ELF-1 (cell line): ENCODE measurements at places on chromosomes 16 and 17.

GRCh38 chr17:47703191-47703591, 9.2 kb downstream of the TBKBP1 start:
- DNase-seq, result no peak

DNA sequence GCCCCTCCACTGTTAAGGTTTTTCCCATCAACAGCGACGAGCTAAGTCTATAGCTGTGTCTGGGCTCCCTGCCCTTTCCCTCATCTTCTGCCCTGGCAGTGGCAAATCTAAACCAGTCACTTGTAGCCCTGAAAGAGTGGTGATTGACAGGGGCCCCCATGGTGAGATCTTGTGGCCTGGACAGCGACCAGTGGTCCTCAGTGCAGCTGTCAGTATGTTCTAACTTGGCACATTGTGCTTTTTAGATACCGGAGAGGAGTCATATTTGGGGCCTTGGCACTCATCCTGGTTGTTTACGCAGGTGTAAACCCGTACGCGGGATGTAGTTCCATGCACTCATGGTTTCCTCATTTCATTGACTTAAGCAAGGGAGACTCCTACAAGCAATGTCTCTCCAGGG, 57.5 kb upstream of the ARHGAP44 start:
- no peak for DNase-seq

- DNase-seq, result no peak
Measured at GRCh38 chr17:40675905-40676304, 10.9 kb upstream of the KRT222 start.

- DNase-seq, result no peak
Measured at GRCh38 chr16:57462978-57463362, 491 bp downstream of the POLR2C start.

DNA sequence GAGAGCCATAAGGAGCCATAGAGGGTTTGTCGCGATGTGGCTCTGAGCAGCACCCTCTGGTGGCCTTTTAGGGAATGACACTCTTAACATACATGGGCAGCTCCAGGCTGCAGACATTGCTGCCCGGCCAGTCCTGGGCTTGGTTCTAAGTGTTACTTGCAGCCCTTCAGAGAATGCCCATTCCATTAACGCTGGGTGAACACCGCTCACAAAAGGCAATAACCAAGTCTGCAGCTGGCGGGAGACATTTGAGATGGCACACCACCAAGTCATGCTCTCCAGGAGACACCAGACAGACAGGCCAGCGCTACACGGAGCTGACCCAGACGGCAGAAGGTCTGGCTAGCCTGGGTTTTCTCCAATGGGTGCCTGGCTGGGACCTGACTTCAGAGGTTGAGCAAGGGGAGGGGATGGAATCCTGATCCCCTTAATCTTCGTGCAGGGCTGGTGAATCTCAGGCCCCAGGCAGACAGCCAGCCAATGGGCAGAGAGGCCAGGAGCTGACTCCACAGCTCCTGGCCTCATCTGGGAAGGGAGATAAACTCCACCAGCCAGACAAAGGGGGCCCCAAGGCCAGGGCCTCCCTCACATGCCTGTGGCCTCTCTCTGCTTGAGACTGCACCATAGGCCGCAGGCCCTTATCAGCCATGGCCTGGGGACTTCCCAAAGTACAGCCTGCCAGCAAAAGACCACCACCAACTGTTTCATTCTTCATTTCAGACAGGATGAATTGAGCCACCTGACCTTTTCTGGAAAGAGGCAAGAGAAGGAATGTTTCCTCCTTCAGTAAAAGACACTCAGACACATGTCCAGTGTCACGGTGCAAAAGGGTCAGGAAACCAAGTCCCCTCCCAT, 58.8 kb downstream of the ZDHHC7 start:
- peak; percentile 95 for DNase-seq

DNA sequence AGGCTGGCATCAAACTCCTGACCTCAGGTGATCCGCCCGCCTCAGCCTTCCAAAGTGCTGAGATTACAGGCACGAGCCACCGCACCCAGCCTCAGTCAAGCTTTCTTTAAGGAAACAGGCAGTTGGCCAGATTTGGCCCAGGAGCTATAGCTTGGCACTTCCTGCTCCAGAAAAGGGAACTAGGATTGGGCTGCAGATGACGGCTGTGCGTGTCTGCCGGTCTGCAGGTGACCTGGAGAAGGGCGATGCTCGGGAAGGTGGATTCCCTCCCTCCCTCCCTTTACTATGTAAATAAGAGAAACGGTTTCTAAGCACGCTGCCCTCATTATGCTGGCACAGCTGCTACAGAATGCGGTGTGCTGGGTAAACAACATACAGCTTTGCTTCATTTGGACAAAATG, 215.9 kb downstream of the RPTOR start:
- DNase-seq, result no peak

DNA sequence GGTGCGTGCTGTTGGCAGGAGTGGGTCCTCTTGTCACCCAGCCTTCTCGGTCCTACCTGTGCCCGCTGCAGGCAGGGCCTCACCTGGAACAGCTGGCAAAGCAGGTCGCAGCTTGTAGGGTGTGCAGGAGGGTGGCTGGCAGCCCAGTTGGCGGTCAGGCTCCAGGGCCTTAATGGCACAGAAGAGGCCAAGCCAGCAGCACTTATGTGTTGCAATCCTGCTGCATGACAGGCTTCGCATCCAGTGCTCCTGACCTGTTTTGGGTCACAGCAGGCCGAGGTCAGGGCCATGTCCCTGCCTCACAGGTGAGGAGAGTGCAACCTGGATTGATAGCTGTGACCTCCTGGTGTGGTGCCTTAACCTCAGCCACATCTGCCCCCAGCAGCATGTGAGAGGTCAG, 31.9 kb downstream of the ZC3H18 start:
- no peak for DNase-seq

GRCh38 chr17:63402431-63403212, 43.5 kb downstream of the CYB561 start:
- DNase-seq, result no peak

GRCh38 chr17:8798846-8799569, at the start of gene MFSD6L:
Gene MFSD6L (minus strand): TSS chr17:8799365. CDS start chr17:8799120, 245 bp downstream.
- DNase-seq, result peak; percentile 85

- DNase-seq, result no peak
Measured at GRCh38 chr17:49676276-49676868, 1.5 kb downstream of the SPOP start.

DNA sequence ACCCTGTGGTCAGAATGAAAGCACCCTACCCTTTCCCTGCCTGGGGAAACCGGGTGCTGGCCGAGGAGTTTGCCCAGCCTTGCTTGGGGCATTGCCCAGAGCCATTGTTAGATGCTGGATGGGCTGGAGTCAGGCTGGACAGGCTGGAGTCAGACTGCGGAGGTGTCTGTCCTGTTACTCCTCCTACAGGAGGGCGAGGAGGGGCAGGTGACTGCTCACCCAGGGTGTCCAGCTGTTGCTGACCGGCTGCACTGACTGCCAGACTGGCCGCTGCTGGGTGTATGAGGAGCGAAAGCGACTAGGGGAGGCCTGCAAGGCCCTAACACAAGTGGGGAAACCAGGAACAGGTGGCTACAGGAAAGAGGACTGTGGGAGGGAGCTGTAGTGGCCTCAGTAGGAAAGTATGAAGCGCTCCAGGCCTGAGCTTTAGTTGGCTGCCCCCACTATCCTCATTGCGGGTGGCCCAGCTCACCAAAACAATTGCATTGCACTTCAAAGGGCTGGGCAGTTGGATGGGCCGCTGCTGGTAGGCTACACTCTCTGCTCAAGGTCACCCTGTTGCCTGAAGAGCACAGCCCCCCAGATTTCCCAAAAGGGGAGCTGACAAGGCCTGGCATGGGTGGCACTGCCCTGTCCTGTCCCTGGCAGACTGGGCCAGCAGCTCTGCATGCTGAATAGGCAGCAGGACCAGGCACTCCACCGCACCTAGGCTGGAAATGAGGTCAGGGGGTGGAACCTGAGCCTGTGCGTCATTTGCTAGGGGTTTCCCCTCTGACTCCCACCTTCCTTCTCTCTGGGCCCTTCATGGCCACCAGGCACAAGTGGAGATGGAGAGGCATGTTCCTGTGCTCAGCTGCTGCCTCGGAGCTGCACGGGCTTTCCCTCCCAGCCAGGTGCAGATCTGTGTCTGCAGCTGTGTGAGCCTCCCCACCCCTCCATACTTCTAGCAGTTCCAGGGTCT, 18.4 kb downstream of the LDHD start:
- no peak for DNase-seq

DNA sequence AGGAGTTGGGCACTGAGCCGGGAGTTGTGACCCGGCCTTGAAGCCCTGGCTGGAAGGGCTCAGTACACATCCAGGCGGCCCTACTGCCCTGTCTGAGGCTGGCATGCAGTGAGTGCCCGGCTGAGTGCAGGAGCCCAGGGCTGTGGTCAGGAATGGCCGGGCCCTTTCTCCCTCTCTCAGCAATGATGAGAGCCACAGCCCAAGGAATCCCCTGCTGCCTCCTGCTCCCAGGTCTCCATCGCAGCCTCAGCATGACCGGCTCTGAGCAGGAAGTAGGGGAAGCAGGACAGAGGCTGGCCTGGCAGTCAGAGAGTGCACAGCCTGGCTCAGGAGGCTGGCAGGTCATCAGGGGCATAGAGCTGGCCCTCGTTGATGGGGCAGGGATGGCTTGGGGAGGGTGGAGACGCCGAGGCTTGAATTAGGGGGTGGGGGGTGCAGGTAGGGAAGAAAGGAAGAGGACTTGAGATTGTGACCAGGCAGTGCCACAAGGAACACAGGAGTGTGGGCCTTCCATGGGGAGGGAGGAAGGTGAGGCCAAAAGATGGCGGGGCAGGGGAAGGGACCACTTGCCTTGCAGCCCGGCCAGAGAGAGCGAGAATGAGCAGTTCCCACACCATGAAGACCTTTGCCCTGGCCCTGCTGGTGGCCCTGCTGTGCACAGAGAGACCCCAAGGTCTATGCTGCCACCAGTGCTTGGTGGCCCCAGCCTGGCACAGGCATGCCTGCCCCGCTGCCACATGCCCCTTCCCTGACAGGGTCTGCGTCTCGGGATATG, 32.1 kb upstream of the KRT17 start:
- DNase-seq, result no peak

GRCh38 chr16:68309799-68310198, 947 bp downstream of the SLC7A6OS start:
- DNase-seq, result no peak

GRCh38 chr16:24253192-24253591, 2.9 kb upstream of the CACNG3 start:
- peak; percentile 82 for DNase-seq

GRCh38 chr16:88686062-88686438, 257 bp downstream of the SNAI3 start:
- DNase-seq, result no peak

- DNase-seq, result no peak
Measured at GRCh38 chr16:89332902-89333245, 115.4 kb downstream of the ZNF778 start.

DNA sequence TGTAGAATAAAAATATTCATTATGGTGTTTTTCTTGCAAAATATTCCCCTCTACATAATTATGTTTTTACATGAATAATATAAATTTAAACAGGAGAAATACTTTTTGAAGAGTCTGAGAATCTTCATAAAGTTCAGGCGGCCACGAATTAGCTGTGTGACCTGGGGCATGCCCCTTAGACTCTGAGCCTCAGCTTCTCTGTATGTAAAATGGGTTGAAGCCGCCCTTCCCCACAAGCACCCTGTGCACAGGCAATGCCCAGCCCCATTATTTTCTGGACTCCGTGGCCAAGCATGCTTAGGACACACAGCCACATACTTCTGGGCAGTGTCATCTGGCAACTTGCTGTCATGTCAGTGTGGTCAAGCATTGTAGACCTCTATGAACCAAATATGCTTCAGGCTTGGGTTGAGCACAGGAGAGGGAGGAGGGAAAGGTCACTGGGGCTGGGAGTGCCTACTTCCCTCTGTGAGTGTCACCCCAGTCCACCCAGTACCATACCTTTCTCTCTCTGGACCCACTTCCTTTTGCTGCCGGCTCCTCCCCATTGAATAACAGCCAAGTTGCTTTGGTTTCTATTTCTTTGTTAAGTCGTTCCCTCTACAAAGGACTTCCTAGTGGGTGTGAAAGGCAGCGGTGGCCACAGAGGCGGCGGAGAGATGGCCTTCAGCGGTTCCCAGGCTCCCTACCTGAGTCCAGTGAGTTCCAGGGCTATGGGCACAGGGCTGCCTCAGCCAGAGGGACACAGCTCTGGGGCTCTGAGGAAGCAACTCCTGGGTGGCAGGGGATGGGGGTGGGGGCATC, at the start of gene LGALS9:
LGALS9 (plus strand) TSS at position 582 of the 804 bp plus-strand sequence; CDS start at position 660, 78 bp downstream.
- DNase-seq, result peak; percentile 28

- no peak for DNase-seq
Measured at GRCh38 chr16:74215249-74215648, 81.4 kb upstream of the PSMD7 start.

DNA sequence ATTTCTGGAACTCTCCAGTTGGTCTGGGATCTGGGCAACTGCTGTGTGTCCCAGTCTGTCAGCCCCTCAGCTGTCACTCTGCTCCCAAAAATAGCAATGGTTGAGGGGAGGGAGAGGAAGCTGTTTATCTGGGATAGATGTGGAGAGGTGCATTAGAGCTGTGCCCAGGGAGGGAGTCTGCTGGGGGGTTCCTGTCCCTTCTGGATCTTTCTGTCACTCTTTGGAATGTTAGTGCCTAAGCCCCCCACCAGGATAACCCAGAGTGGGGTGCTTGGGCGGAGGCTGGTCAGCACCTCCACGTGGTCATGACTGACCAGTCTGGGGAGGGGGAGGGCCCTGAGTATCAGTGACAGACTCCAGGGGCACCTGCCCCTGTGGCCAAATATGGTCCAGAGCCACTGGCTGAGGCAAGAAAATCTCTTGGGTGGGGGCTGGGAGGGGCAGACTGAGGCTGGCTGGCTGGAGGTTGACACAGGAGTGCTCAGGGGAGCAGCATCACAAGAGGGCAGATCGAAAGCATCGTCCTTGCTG, at the start of gene UNC45B:
UNC45B (plus strand) TSS at position 443 of the 531 bp plus-strand sequence. CDS start 447 bp downstream, outside the sequence.
- no peak for DNase-seq

- DNase-seq, result no peak
Measured at GRCh38 chr16:52578829-52579498, 32.0 kb upstream of the TOX3 start.

DNA sequence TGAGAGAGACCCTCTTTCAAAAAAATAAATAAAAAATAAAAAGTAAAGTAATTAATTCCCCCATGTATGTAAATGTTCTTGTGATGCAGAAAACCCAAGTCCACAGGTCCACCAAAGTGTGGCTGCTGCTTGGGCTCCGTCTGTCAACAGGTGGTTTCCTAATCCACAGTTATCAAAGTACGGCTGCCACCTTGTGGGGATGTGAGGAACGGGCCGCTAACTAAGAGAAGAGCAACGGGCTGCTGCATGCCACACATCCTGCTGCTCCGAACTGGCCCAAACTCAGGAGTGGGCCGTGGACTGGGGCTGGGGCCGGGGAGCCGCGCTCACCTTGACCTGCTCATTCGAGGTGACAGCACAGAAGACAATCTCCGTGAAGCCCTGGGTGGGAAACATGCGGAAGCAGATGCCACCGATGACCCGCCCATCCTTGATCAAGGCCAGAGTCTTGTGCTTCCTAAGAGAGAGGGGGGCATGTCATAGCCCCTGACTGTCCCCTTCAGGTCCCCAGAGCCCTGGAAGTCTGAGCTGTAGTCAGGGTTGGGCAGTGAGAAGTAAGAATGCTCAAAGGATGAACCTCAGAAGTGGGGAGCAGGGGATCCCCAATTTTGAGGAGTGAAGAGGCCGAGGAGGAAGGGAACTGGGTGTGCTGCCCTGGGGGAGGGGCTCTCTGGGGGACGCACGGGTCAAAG, 4.3 kb downstream of the KAT2A start:
- DNase-seq, result peak; percentile 83
